MCF 10A (cell line): ENCODE measurements at places on chromosomes 5 and 9. TPM values are rescaled to one million over a fixed set of nuclear protein-coding genes. Genes with fewer than 3 reads are reported as not detected.

Gene PCDHB10
- 1.2 and 1.4 TPM in 2 replicates for total RNA-seq

Gene ACTBL2
- 0.10 TPM in 1 of 2 replicates, not detected in the other for total RNA-seq

Gene SLC6A18
- total RNA-seq: not detected in 2 replicates

Gene CCNI2
- total RNA-seq: 0.12 and 0.16 TPM in 2 replicates

Gene FAM78A
- total RNA-seq: 0.40 and 0.54 TPM in 2 replicates

Gene DOLK
- 12.0 and 16.9 TPM in 2 replicates for total RNA-seq

Gene INSYN2B
- total RNA-seq: 0.19 and 0.49 TPM in 2 replicates

Gene COMMD10
- total RNA-seq: 18.6 and 23.2 TPM in 2 replicates

Gene FIBCD1
- 1.6 and 2.8 TPM in 2 replicates for total RNA-seq

Gene PNPLA7
- total RNA-seq: 0.86 and 1.2 TPM in 2 replicates

Gene CNTFR
- total RNA-seq: not detected in 2 replicates

Gene TMEM252
- not detected in 2 replicates for total RNA-seq

Gene LCN12
- 0.86 and 1.2 TPM in 2 replicates for total RNA-seq

Gene LVRN
- 0.71 and 0.77 TPM in 2 replicates for total RNA-seq

Gene ARL15
- total RNA-seq: 10.1 and 11.3 TPM in 2 replicates

Gene EQTN
- total RNA-seq: not detected in 2 replicates

Gene ANGPTL2
- not detected in 2 replicates for total RNA-seq

Gene OLFML2A
- total RNA-seq: 0.21 and 0.25 TPM in 2 replicates

Gene ENTREP1
- total RNA-seq: 0.35 and 0.74 TPM in 2 replicates

Gene PCDHA6
- 1.0 and 1.5 TPM in 2 replicates for total RNA-seq

Gene GRIN3A
- not detected in 2 replicates for total RNA-seq

Gene OR1Q1
- not detected in 2 replicates for total RNA-seq

Gene NUTM2G
- total RNA-seq: not detected in 2 replicates

Gene SPINK1
- 1.5 and 4.0 TPM in 2 replicates for total RNA-seq
